ENCODE measurements at places on chromosomes 5 and 9.

DNA sequence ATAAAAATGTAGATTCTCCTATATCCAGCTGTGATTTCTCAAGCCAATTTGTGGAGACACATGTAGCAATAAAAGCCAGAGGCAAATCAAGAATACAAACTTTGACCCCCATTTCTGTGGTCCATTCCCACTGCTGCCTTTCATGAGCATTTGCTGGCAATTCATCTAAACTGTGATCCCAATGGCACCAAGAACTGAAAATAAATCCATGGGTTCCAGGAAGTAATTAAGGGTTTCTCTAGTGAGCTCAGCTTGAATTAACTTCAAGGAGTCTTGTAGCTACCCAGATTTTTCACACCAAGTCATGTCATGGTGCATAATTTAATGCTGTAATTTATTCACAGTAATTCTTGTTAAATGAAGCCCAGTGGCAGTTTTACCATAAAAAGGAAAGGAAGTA lies 145.0 kb upstream of the SMC2 start:
- DNase-seq, result no peak

DNA sequence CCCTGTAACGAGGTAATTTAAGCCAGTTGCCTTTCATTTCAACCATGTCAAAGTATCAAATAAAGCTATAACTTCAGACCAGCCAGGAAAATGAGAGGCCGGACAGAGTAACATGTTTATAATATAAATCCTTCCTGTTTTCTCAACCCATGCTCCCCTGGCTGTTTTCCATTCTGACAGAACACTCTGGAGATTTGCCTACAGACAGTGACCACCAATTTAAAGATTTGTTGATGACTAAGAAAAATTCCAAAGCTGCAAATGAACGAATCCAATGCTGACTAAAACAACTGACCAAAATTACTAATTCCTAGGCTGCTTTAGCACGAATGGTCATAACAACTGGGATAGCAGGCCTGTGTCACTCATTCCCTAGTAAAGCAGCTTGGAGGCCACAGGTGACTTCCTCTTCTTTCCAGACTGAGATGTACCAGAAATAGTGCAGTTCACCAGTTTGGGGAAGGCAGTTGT lies 141.4 kb downstream of the AOPEP start:
- DNase-seq, result no peak

DNA sequence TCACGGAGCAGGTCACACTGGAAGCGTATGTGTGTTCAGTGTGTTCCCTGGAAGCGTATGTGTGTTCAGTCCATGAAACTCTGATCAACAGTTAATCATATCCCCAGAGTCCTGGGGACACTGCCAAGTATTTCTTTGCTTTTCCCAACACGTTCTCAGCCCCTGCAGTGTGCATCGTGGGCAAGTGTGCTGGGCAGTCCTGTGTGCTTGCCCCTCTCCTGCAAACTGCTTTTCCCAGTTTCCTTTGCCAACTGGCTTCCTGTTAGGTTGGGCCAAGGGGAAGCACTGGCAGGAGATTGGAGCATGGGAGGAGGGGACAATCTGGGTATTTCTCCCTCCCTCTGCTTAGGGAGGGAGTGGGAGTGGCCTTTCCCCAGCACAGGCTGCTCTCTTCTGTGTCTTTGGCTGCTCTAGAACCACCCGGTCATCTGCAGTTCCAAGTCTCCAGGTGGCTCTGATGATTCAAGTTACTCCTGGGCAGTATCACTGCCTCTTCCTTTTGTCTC lies 36.8 kb upstream of the NEK6 start:
- DNase-seq, result no peak

GRCh38 chr5:142800776-142801494 lies 30.8 kb downstream of the ARHGAP26 start:
- DNase-seq, result no peak

DNA sequence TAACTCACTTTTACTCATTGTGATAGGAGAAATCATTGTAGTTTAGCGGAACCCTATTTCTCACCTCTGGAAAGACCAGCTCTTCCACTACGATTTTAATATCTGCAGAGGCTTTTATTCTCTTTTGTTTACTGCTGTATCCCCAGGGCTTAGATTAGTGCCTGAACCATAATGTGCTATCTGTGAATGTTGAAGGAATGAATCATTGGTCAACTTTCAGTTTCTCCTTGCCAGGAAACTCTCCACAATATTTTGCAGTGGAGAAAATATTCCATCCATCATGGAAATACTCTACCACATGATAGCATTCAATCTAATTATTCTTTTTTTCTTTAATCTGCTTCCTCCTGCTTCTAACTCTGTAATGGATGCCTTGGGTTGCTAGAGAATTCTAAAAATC lies 263.5 kb upstream of the PTPRD start:
- DNase-seq, result no peak

GRCh38 chr5:172830876-172831662 lies 3.0 kb upstream of the ERGIC1 start:
- no peak for DNase-seq

DNA sequence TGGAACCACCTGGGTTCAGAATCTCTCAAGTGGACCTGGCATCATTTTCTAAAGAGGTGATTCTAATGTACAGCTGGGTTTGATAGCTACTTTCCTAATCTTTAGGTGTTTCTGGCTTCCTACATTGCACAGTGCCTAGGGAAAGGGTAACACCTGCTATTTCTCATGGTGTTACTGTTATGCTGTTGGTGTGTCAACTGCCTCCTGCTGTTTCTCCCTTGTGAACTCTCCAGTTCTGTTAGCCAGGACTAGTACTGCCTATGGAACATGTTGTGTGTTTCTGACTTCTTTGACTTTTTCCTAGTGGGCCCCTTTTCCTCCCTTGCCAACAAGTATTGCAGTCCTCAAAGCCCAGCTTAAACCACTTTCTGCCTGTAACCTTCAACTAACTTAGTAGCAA lies 5.5 kb downstream of the ARHGEF28 start:
- DNase-seq, result no peak

DNA sequence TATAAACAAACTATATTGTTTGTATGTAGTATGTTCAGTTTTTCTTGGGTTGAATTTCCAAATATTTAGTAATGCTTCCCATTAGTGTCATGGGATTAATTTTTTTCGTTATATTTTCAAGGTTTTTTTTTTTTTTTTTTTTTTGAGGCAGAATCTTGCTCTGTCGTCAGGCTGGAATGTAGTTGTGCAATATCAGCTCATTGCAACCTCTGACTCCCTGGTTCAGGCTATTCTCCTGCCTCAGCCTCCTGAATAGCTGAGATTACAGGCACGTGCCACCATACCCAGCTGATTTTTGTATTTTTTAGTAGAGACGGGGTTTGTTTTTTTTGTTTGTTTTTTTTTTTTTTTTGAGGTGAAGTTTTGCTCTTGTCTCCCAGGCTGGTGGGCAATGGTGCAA lies 10.6 kb downstream of the DDX46 start:
- DNase-seq, result no peak

- DNase-seq, result no peak
These were observed 357.4 kb downstream of the NDUFS4 start for GRCh38 chr5:53917826-53918225.

DNA sequence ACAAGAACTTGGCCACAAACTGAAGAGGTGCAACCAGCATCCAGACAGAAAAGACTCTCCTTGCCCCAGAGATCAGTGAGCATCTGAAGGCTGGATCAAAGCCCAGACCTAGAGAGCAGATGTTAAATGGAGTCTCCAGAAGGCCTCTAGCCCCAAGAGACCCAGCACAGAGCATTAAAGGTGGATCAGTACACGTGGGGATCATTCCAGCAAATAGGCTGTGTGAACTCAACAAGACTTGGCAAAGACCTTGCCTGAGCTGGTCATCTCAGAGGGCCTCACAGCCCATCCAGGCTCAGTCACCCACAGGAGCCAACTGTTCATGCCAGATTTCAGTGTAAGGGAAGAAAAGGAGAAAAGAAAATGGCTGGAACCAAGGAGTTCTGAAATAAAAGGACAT lies 214.0 kb downstream of the ENC1 start:
- no peak for DNase-seq

DNA sequence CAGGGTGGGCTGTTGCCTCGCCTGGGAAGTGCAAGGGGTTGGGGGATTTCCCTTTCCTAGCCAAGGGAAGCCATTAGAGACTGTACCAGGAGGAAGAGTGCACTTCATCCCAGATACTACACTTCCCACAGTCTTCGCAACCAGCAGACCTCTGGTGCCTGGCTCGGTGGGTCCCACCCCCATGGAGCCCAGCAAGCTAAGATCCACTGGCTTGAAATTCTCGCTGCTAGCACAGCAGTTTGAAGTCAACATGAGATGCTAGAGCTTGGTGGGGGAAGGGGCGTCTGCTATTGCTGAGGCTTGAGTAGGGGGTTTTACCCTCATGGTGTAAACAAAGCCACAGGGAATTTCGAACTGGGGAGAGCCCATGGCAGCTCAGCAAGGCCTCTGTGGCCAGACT lies 586.4 kb downstream of the HTR1A start:
- no peak for DNase-seq

- DNase-seq, result no peak
These were observed 132.6 kb upstream of the PDE4D start for GRCh38 chr5:60026161-60026560.

DNA sequence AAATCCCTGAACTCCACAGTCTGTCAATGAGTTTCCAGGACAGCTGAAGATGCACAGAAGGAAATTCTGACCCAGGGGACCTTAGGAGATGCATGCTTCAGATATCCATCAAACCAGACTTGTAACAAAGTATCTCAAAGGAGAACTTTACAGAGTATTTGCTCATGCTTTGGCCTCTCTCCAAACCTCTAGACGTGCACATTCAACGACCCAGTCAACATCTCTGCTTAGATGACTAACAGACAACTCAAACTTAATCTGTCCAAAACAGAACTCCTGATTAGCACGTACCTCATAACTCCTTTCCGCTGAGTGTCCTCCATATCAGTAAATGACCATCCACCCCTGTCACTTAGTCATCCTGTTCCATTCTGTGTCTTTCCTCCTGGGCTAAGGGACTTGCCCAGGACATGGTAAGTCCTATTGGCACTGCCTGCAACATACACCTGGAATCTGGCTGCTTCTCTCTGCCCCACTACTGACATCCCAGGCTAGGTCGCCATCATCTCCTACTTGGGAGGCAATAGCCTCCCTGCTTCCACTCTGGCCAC lies 107.4 kb downstream of the LMNB1 start:
- no peak for DNase-seq

DNA sequence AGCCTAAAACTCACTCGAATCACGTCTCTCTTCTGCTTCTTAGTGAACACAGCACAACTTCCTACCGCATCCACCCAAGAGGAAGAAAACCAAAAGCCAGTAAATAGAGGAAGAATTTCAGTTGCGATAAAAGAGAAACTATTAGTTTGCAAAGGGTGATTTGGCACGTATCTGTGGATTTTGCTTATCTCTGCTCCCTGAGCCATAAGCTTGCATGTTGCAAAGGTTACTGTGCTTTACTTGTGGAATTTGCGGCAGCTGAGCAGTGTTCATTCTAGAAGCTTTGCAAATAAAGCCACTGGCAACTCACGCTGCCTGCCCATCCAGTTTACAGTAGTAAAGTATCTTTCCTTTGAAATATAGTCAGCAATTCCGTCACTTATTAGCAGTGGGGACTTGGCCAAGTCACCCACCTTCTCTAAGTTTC lies 149.0 kb upstream of the PCA3 start:
- no peak for DNase-seq

DNA sequence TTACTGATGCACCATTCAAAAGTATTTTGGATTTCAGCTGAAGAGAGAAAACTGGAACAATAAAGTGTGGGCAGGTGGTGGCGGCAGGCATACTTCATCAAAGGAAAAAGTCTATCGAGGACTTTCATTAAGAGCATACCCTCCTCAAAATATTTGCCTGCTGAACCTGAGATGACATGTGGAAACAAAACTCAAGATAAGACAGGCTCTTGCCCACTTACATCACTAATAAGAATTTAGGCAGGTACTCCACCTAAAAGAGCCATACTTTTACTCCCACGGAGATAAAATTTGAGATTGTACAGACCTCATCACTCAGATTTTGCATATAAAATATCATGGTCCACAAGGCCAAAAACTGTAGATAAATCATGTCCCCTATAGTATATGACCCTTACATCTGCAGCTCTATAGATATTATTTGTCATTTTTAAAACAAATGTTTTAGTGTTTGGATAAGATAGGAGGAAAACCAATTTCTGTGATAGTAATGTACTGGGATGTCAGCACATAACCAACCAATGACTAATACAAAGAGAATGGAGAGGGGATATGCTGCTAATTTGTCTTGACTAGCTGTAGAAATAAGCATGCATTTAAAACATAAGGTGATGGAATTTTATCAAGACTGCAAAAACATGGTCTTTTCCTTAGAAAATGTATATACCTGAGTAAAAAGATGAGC lies 730.6 kb upstream of the ZNF608 start:
- DNase-seq, result no peak

DNA sequence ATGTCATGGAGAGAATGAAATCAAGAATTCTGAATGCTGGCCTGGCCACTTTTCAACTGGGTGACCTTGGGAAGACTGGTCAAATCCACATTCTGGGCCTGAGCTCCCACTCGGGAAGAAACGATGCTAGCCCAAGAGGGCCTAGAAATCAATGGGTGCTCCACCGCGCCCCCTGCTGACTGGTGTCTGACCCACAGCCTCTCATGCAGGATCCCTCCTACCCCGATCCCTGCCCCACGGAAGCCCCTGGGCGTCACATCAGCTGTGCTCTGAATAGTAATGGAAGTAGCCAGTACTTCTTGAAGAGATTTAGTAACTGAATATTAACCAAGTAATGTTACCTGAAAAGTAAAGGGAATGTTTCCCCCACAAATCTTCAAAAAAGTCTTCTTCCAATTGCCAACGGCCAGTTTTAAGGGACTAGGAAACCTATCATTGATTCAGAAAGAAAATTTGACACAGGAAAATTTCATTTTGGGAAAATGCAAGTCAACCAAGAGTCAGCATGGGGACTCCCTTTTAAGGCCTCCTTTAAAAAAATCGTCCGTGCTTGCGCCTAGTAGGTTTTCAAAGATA lies 43.9 kb downstream of the CRB2 start:
- DNase-seq, result no peak

- no peak for DNase-seq
These were observed 227.8 kb upstream of the SLC24A2 start for GRCh38 chr9:20016611-20017010.

DNA sequence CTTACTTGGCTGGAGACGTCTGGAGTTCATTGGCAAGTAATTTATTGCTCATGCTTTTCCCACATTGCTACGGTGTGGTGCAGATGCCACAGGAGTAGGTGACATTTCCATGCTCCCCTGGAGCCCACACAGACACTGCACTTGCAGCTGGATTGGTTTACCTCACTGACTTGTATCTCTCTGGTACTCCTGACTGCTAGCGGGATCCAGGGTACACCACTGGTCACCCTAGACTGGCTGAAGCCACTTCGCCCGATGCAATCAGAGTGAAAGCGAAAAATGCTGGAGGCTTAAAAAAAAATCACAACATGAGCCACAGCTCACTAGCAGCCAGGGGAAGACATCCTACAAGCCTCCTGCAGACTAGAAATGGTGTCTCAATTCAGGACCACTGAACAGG lies 32.6 kb upstream of the SLIT3 start:
- DNase-seq, result no peak

DNA sequence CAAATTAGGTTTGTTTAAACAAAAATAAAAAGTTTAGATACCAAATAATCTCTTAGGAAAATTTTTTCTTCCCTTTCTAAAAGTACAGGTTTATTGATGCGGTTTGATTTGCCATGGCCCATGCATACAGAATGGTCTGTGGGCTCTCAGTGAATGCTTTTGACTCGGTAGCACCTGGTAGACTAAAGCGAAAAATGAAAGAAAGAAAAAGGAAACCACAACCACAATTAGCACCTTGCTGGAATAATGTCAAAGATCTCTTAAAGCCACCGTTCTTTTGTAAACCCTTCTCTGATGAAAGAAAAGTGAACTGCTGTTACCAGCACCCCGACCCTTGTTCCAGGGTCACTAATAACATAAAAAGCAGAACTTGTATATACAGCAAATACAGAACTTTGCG lies 157.9 kb downstream of the NFIB start:
- DNase-seq, result no peak
